ENCODE measurements at places on chromosomes 12 and 14. TPM values are rescaled to one million over a fixed set of nuclear protein-coding genes. Genes with fewer than 3 reads are reported as not detected.
A peak's percentile ranks its signal among the peaks of the same experiment; 100 is the strongest.

The OR4E2 gene
- not detected for total RNA-seq

- H3K27me3 ChIP-seq, result no peaks in the 10 kb centered on the region
- no peak for DNase-seq
- no peak overlapping the region for H3K27ac ChIP-seq
- H3K4me1 ChIP-seq, result peaks cover 6% of the 10 kb centered on the region
- peaks cover 30% of the 10 kb centered on the region for H3K36me3 ChIP-seq
- no peak overlapping the region for H3K4me3 ChIP-seq
Measured at GRCh38 chr12:3667485-3667884, 85.4 kb downstream of the CRACR2A start.

DNA sequence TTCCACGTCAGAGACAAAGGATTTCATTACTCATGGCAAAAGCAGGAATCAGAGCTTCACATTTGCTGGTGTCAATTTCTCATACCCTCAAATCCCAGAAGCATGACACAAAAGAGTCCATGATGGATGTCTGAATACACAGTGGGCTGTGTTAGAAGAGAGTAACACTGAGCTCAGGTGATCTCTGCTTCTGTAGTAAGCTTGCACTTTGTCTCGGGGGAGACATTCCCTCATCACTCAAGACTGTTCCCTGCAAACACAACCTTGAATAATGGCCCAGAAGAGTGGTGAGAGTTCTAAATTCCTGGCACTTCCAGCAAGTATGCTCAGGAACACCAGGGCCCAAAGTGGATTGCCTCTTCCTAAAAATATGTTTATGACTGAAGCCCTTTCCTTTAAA lies 1787.2 kb upstream of the SEL1L start:
- H3K36me3 ChIP-seq, result no peaks in the 10 kb centered on the region
- no peak overlapping the region for H3K4me3 ChIP-seq
- no peaks in the 10 kb centered on the region for H3K27me3 ChIP-seq
- no peak overlapping the region for H3K27ac ChIP-seq

- H3K4me3 ChIP-seq, result no peak overlapping the region
- DNase-seq, result peak; percentile 46
- H3K27ac ChIP-seq, result no peak overlapping the region
- H3K4me1 ChIP-seq, result no peaks in the 10 kb centered on the region
- H3K27me3 ChIP-seq, result peaks cover 8% of the 10 kb centered on the region
Measured at GRCh38 chr12:107990325-107990724, 138.8 kb upstream of the WSCD2 start.

- peaks cover 3% of the 10 kb centered on the region for H3K36me3 ChIP-seq
- no peaks in the 10 kb centered on the region for H3K27me3 ChIP-seq
- H3K4me3 ChIP-seq, result peak overlapping the region; percentile 78
Measured at GRCh38 chr12:56150563-56150962, 1.8 kb upstream of the MYL6B start.

DNA sequence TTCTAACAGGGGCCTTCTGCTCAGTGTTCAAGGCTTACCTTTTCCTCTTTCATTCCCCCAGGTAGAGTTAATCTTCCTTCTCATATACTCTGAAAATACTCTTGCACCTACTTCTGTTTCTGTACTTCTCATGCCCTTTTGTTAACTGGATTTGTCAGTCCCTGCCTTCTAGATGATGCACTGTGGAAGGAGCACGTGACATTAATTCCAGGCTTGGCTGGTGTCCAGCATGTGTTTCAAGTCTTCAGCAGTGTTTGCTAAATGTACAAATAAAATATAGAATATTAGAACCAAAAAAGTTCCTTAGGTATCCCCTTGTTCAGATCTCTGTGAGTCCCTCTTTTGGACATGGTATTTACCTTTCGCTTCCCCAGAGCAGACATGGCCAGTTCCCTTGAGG lies 27.9 kb upstream of the EVL start:
- no peaks in the 10 kb centered on the region for H3K36me3 ChIP-seq
- no peak overlapping the region for H3K27ac ChIP-seq
- H3K4me1 ChIP-seq, result no peaks in the 10 kb centered on the region

- H3K4me1 ChIP-seq, result no peaks in the 10 kb centered on the region
- H3K36me3 ChIP-seq, result peaks cover 9% of the 10 kb centered on the region
- DNase-seq, result no peak
- H3K27me3 ChIP-seq, result peaks cover 14% of the 10 kb centered on the region
- H3K4me3 ChIP-seq, result no peak overlapping the region
- H3K27ac ChIP-seq, result no peak overlapping the region
Measured at GRCh38 chr14:99706107-99706900, 22.2 kb downstream of the CYP46A1 start.

DNA sequence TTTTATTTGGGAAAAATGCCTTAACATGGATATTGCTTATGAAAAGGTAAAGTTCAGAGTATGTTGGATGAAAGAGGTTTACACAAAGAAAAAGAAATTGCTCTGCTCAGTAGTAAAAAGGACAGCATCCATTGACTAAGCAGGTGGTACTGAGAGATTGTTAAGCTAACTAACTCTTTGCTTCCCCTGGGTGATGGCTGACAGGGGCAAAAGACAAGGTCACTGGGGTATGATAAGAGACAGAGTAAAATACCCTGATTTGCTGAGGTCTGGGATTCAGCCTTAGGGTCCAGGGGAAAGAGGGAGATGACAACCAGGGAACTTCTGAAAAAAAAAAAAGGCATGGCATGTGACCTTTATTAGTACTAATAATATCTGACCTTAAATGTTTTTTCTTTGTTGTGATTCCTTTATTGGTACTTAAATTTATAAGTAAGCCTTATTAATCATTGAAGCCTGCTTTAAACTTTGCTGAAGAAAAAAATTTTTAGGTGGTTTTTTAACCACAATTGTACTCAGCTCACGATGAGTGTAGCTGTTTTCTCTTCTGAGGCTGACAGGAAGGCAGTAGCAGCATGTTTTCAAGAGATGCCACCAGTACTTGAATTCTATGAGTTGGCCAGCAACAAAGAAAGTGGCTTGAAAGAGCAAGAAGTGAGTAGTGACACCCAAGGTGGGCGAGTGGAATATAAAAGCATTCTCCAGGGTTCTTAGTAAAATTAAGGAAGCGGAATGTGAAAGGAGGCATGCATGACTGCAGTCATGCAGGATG lies 43.7 kb upstream of the KITLG start:
- no peaks in the 10 kb centered on the region for H3K36me3 ChIP-seq
- H3K4me1 ChIP-seq, result no peaks in the 10 kb centered on the region
- H3K4me3 ChIP-seq, result no peak overlapping the region
- no peak overlapping the region for H3K27ac ChIP-seq
- no peaks in the 10 kb centered on the region for H3K27me3 ChIP-seq

The AP4S1 gene
- 5.9 TPM for total RNA-seq

- no peaks in the 10 kb centered on the region for H3K27me3 ChIP-seq
- peaks cover 51% of the 10 kb centered on the region for H3K36me3 ChIP-seq
- H3K4me3 ChIP-seq, result no peak overlapping the region
- no peak overlapping the region for H3K27ac ChIP-seq
Measured at GRCh38 chr14:35114036-35114435, 7.8 kb downstream of the PPP2R3C start.

- no peak overlapping the region for H3K27ac ChIP-seq
- DNase-seq, result no peak
- H3K36me3 ChIP-seq, result no peaks in the 10 kb centered on the region
- no peaks in the 10 kb centered on the region for H3K27me3 ChIP-seq
Measured at GRCh38 chr14:102097441-102098135, 10.7 kb upstream of the HSP90AA1 start.

- no peak overlapping the region for H3K4me3 ChIP-seq
- H3K27ac ChIP-seq, result no peak overlapping the region
- DNase-seq, result no peak
- H3K27me3 ChIP-seq, result no peaks in the 10 kb centered on the region
- no peaks in the 10 kb centered on the region for H3K36me3 ChIP-seq
Measured at GRCh38 chr14:72613231-72613974, 280.5 kb downstream of the DPF3 start.

- peak; percentile 64 for DNase-seq
- peaks cover 46% of the 10 kb centered on the region for H3K36me3 ChIP-seq
- peak overlapping the region; percentile 92 for H3K27ac ChIP-seq
- H3K4me3 ChIP-seq, result peak overlapping the region; percentile 54
- no peaks in the 10 kb centered on the region for H3K27me3 ChIP-seq
Measured at GRCh38 chr12:123427036-123427769, 9.3 kb downstream of the RILPL2 start.

GRCh38 chr12:131862600-131862993 lies 31.8 kb upstream of the ULK1 start:
- no peak overlapping the region for H3K4me3 ChIP-seq
- H3K4me1 ChIP-seq, result peaks cover 10% of the 10 kb centered on the region
- no peak overlapping the region for H3K27ac ChIP-seq
- no peaks in the 10 kb centered on the region for H3K36me3 ChIP-seq

DNA sequence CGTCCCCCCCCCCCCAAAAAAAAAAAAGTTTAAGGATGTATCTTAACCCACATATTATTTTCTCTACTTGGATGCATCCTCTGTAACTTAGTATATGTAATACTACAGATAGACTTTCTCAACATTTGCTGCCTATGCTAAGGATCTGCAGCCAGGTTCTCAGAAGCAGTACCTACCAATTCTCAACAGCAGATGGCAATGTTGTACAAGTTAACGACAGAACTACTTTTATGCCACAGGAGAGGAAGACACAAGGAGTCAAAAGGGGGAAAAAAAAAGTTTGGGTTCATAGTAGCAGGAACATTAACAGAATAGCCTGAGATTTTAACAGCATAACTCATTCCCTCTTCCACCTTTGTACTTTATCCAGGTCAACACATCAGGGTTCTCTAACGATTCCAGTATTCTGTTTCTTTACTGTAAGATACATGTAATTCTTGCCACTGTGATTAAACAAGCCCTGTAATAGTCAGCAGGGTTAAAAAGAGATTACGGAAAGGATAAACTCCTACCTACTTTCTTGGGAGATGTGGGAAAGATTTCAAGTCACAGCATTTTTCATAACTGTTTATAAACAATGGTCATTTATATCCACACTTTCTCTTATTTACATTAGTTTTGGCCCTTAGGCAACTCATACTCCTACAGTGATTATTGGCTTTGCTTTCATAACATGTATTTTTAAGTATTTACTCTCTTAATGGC lies 5.7 kb upstream of the NEK9 start:
- H3K4me1 ChIP-seq, result peaks cover 18% of the 10 kb centered on the region
- H3K4me3 ChIP-seq, result no peak overlapping the region
- DNase-seq, result peak; percentile 37
- peaks cover 24% of the 10 kb centered on the region for H3K36me3 ChIP-seq
- H3K27me3 ChIP-seq, result no peaks in the 10 kb centered on the region

The PRH2 gene
- total RNA-seq, result not detected

DNA sequence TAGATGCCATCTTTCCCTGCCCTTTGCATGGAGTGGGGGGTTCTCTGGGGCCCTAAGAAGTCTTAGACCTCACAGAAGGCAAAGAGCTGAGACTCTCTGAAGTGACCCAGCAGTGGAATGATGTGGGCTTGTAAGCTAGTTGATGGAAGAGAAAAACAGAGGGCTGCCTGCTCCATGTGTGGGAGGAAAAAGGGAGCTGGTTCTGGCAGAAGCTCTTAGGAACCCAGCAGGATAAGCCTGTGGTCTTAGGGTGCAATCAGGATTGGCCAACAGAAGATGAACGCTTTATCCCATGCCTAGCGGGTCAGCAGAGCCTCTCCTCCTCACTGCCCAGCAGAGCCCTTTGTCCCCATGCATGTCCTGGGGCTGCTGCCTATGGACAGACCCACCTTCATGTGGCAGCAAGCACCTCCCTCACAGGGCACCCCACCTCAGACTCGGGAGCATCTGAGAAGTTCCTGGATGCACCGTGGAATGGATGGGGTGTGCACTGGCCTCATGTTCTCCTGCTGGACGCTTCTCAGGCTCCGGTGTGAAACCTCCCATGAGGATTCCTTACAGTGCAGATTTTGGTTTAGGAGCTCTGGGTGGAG lies 152.7 kb downstream of the ADGRD1 start:
- peaks cover 7% of the 10 kb centered on the region for H3K27me3 ChIP-seq
- H3K4me1 ChIP-seq, result peaks cover 14% of the 10 kb centered on the region
- H3K4me3 ChIP-seq, result no peak overlapping the region
- H3K27ac ChIP-seq, result no peak overlapping the region
- DNase-seq, result no peak

DNA sequence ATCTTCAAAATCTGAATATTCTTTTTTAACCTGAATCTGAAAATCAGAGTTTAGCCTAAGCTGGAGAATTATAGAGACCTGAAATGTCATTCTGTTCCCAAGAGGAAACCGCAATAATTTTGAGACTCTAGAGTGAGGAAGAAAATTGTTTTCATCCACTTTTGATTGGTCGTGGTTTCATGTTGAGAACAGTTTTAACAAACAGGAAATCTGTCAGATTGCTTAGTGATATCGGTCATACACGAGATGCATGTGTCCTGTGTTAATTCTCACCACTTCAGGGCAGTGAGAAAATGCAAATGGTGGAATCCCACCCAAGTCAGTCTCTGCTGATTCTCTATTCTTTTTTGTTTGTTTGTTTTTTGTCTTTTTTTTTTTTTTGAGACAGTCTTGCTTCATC lies 1498.5 kb upstream of the TMEM132C start:
- H3K4me1 ChIP-seq, result peaks cover 42% of the 10 kb centered on the region
- peaks cover 65% of the 10 kb centered on the region for H3K36me3 ChIP-seq
- H3K27me3 ChIP-seq, result no peaks in the 10 kb centered on the region

DNA sequence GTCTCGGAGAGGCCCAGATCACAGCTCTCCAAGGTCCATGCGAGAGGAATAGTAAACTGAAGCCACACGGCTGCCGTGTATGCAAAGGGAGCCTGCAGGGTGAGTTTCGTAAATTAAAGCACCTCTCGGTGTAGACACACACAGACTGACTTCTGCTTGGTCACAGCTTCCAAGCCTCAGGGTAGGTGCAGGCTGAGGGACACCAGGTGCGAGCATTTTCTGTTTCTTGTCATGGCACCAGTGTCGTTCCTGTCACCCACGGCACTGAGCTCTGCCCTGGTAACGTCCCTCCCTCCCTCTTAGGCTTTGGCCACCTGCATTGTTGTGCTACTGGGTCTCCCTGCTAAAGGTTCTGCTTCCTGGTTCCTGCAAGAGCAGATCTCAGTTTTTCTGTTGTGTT lies 76.2 kb upstream of the DYNC1H1 start:
- no peak overlapping the region for H3K4me3 ChIP-seq
- H3K4me1 ChIP-seq, result peaks cover 1% of the 10 kb centered on the region

The PIK3C2G gene
- total RNA-seq, result not detected

GRCh38 chr12:49902399-49903350 lies 1.0 kb downstream of the FAIM2 start:
- H3K27ac ChIP-seq, result no peak overlapping the region
- no peaks in the 10 kb centered on the region for H3K27me3 ChIP-seq
- no peak overlapping the region for H3K4me3 ChIP-seq
- peaks cover 15% of the 10 kb centered on the region for H3K4me1 ChIP-seq

The TBC1D30 gene
- 0.36 TPM for total RNA-seq

- peaks cover 4% of the 10 kb centered on the region for H3K4me1 ChIP-seq
- peak; percentile 69 for DNase-seq
- H3K27me3 ChIP-seq, result peaks cover 3% of the 10 kb centered on the region
- no peaks in the 10 kb centered on the region for H3K36me3 ChIP-seq
- H3K27ac ChIP-seq, result no peak overlapping the region
- H3K4me3 ChIP-seq, result peak overlapping the region; percentile 26
Measured at GRCh38 chr12:52903285-52903854, 1.5 kb downstream of the KRT8 start.

DNA sequence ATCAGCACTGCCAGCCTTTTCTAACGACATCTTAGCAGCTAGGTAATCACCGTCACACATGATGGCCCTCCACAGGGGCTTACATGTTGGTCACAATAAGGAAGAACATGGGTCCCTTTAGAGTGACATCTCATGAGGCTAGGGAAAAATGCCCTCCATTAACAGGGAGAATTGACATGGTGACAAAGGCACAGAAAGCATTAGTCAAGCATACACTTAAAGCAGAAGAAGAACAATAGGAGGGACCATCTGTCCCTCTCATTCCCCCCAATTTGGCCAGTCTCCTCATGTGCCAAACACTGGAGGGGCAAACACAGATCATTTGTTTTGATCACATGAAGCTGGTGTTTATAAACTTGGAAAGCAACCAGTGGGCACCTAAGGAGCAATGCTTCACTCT lies 78.0 kb downstream of the GRIP1 start:
- H3K27me3 ChIP-seq, result peaks cover 6% of the 10 kb centered on the region
- H3K4me1 ChIP-seq, result no peaks in the 10 kb centered on the region
- no peak overlapping the region for H3K27ac ChIP-seq
- no peak for DNase-seq
